ENCODE measurements at places on chromosomes 6 and 20.

DNA sequence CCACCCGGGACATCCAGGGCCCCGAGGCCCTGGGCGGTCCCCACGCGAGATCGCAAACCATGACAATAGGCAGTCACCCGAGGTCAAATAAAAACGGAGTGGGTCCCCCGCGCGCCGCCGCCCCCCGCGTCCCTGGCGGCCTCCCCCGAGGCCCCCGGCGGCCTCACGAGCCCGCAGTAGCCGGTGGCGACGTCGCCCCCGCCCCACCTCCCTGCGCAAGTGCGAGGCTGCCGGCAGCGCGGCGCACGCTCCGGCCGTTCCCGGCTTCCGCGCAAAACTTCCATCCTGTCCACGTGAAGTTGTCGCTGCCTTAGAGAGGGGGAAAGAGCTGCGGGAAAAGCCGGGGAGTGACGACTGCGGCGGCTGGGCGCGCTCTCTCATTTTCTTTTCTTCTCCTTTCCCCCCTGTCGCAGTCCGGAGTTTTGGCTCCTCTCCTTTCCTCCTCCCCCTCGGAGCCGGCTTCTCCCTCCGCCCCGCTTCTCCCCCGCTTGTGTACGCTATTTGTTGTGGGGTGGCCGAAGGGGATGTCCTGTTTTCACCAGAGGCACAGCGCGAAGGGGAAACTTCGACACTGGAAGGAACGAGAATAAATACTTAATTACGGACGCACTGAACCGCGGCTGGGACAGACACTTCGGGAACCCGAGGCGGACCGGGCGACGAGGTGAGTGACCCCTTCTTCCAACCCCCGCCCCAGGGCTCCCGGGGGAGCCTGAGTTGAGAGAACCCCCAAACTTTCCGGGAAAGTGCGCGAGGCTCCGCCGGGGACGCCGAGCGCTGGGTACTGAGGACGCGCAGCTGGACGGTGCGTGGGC is at the start of gene EYA4:
Gene EYA4, plus strand, starts transcription at position 272 of the 815 bp plus-strand sequence. CDS start 33,424 bp downstream, outside the sequence.
- DNase-seq = peak; percentile 9

GRCh38 chr6:7261032-7261841 is 51.8 kb downstream of the SSR1 start:
- DNase-seq = peak; percentile 81

GRCh38 chr6:169689287-169689686 is 12.5 kb downstream of the WDR27 start:
- DNase-seq = peak; percentile 94

DNA sequence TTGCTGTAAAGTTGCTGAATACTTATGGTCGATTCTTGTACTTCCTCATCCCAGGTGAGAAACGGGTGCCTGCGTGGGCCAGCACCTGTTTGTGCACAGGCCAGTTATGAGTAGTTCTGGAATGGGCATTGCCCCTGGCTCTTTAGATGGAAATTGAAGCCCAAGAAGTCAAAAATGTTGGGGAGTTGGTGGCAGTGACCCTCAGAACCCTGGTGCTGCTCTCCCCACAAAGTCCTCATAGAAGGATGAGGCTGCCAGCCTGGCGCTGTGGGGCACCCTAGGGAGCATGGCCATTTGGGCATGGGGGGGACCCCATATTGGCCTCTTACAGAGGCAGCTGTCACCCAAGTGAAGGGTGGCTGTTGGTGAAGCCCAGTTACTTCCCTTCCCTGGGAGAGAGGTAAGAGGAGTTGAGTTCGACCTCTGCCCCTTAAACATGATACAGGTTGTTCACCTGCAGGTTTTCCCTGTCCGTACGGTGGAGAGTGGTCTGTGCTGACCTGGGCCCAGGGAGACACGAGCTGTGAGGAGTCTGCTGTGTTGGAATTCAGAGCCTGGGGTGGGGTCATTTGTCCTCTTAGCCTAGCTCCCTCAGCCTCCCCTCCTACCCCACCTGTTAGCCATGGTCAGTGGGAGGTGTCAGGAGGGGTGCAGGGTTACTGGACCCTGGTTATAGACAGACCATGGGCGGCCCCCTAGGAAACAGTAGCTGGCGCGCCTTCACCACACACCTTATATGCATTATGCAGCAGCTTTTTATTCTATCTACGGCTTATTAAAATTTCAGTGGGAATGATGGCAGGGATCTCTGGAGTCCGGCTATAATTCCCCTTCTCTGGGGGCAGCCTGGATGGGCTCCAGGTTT is 4.9 kb downstream of the HMGA1 start:
- DNase-seq = no peak

DNA sequence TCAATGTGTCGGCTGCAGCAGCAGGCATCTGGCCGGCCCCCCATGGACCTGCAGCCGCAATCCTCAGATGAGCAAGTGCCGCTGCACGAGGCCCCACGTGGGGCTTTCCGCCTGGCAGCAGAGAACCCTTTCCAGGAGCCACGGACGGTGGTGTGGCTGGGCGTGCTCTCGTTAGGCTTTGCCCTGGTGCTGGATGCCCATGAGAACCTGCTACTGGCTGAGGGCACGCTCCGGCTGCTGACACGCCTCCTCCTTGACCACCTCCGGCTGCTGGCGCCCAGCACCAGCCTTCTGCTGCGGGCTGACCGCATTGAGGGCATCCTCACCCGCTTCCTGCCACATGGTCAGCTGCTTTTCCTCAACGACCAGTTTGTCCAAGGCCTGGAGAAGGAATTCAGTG is 3.5 kb downstream of the AP5S1 start:
- DNase-seq = no peak

DNA sequence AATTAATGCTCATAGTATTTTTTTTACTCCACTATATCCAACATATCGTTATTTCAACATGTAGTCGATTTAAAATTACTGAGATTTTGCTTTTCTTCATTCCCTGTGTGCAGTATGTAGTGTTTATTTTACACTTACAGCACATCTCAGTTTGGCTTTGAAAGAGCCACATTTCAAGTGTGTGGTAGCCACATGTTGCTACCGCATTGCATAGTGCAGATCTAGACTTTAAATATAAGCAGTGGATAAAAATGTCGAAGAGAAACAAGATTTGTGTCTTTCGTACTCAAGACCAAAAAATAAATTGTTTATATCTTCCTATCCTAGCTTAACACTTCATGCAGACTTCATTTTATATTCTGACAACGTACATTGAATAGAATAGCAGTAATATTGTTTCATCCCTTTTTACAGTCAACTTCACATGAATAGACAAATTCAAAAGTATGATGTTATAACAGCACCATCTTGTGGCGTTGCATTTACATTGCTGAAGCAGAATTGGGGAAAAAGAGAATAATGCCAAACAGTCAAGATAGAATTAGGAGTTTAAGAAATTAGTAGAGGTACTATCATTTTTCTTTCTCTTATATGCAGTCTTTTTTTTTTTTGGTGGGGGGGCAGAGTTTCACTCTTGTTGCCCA is 29.9 kb downstream of the FBXO5 start:
- peak; percentile 50 for DNase-seq

DNA sequence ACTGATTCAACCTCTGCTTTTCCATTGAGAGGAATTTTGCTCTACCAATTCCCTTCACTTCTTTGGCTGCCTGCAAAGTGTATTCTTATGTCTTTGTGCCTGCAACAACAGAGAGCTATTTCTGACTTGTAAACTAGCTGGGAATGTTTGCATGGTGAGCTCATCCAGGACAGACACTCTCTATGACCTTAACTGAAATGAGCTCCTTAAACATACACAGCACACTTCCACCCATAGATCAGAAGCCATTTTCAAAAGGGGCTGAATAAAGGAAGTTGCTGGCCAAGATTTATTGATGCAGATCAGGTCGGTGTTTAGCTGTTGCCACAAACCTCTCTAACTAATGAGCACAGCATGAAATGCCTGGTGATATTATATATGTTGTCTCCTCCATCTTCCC is 377.7 kb downstream of the BTBD9 start:
- peak; percentile 75 for DNase-seq

- DNase-seq = peak; percentile 98
These were observed 70.5 kb downstream of the FAM217A start for GRCh38 chr6:4008324-4009047.

DNA sequence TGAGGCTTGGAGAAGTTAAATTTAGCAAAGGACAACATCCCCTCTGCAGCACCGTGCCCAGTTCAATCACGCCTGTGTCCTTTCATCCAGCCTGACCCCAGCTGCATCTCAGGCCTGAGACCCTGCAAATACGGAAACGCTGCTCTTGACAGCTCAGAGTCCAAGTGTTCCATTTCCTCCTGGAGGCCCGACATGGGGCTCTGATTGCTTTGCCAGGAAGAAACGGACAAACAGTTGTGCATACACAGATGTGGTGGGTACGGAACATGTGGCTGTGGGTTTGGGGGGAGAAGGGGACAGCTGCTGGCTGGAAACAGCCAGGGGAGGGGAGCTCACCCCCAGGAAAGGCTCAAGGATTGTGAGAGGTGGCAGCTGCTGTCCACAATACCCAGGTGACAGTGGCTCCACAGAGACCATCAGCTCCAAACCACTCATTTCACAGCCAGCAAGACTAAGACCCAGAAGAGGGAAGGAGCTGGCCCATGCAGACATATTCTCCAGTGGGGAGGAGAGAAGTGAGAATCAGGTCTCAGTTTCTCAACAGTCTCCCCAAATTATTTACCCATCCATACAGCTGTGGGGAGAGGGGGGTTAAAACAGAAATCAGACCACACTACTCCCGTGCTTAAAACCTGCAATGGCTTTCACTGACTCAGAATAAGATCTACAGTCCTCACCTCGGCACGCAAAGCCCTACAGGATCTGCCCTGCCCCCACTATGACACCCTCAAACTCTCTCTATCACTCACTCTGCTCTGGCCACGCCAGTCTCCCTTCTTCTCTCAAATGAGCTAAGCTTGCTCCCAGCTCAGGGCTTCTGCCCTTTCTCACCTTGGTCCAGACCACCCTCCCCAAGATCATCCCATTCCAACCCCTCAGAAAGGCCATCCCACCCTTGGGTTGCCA is 89.1 kb downstream of the PREX1 start:
- DNase-seq = no peak

GRCh38 chr6:125050663-125051318 is 88.6 kb downstream of the RNF217 start:
- peak; percentile 84 for DNase-seq

GRCh38 chr20:25239387-25240370 is 8.2 kb upstream of the PYGB start:
- no peak for DNase-seq

GRCh38 chr6:101758368-101758767 is 364.9 kb downstream of the GRIK2 start:
- DNase-seq = no peak

DNA sequence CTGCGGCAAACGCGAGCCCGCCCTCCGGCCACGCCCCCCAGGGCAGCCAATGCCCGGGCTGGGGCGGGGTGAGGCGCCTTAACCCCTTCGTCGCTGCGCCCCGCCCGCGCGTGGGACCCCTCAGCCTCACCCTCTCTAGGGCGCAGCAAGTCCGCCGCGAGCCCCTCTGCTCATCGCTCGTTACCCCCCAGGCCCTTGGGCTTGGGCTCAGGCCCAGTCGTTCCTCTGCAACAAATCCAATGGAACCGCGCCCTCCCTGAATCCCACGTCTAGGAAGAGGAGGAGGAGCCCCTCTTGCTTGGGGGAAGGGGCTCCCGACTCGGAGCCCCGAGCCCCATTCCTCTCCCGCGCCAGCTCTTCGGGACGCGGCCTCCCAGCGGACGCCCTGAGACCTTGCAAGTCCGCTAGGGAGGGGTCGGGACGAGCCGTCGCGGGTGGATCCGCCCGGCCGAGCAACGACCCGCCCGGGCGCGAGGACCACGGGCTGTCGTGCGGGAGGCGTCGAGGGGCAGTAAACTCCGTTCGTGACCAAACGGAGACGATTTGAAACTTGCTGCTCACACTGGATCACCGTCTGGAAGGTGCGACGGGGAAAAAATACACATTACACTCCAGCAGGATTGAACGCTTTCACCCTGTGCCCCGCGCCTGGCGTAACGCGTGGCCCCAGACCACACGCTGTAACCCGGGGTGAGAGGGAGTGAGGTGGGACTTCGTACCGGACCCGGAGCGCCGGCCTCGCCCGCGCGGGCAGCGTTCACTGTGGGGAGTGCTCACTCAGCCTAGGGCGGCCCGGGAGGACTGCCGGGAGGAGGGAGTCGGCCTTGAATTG is 477 bp upstream of the LZTS3 start:
- DNase-seq = peak; percentile 71

DNA sequence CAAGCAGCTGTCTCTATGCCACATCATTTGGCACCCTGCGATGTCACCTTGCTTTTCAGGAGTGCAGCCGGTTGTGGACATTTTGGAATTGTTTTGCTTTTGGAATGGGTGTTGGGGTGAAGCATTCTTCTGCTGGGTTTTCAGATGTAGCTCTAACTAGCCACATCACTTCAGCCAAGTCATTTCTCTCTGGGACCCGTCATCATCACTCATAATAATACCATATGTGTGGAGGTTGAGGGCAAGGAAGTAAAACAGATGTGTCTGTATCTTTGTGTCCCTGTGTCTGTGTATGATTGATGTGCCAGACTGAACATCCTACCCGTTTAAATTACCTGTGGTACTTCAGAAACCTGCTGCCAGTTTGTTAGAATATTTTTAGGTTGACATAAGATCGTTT is 49.5 kb upstream of the TULP4 start:
- no peak for DNase-seq

GRCh38 chr20:38084425-38084951 is 50.9 kb downstream of the RPRD1B start:
- peak; percentile 99 for DNase-seq

DNA sequence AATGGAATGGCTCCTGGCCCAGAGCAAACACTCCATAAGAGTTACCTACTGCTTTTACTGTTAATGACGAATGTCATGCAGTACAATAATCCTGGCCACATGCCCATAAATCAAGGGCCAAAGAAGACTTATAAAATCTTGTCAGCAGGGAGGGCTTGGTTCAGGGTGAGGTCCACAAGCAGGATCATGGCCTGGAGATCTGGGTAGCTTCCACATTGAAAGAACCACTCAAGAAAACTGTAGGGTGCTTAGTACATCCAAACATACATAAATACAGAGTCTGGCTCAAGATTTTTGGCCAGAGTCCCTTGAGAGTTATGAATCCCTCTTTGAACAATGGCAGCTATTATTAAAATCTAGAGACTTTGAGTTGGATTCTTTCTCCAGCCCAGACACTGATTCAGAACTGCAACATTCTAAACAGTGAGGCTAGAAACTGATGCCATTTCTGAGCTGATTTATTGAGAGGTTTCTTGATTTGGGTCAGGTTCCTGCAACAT is 188.7 kb downstream of the CDC5L start:
- DNase-seq = no peak

GRCh38 chr6:33160728-33161344 is 31.4 kb downstream of the COL11A2 start:
- peak; percentile 55 for DNase-seq

- DNase-seq = no peak
These were observed 161.9 kb downstream of the FARS2 start for GRCh38 chr6:5423251-5423650.

DNA sequence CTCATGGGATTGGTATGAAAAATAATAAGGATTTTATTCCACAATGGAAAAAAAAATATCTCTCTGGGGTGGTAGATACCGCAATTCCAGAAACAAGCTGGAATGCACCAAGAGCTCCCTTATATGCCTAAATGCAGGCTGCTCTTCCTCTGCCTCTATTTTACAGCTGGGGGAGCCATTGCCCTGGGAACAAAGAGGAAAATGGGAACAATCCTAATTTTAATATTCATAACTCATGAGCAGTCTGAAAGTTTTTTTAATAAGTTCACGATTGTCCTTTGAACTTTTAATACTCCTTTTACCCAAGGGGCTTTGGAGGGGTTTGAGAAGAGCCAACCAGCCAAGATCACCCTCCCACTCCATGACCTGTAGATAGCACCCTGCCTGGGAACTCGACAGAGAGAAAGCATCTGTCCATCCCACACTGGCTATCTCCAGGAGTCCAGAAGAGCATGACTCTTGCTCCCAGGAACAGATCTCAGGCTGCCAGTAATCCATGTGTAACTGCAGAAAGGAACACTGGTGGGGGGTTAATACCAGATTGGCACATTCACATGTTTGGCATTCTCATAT is 74.7 kb downstream of the CD83 start:
- no peak for DNase-seq

GRCh38 chr6:74181471-74181870 is 485.5 kb downstream of the CD109 start:
- no peak for DNase-seq
